B cell (primary cell): ENCODE measurements at places on chromosomes 2 and 18.

GRCh38 chr2:167820488-167820887, 426.9 kb downstream of the STK39 start:
- no peaks in the 10 kb centered on the region for H3K27me3 ChIP-seq
- H3K4me1 ChIP-seq: no peaks in the 10 kb centered on the region
- DNase-seq: no peak
- no peak overlapping the region for H3K27ac ChIP-seq
- no peak overlapping the region for H3K4me3 ChIP-seq
- no peaks in the 10 kb centered on the region for H3K36me3 ChIP-seq

DNA sequence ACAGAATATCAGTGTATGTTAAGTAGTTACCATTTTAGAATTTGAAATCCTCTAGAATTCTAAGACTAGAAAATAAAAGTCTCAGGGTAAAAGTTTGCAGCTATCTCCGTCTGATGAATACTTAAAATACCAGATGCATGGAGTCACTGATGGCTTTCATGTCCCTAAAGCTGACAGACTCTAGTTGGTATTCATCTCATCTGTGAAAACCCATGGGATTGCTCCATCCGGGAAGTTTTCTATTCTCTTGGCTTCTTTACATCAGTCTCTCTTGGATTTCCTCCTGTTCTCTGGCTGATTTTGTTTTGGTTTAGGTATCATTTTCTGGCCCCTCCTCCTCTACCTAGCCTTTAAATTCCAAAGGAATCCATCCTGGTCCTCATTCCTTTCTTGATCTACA, 465.6 kb upstream of the POU3F3 start:
- no peaks in the 10 kb centered on the region for H3K27me3 ChIP-seq
- H3K4me1 ChIP-seq: no peaks in the 10 kb centered on the region
- DNase-seq: no peak
- H3K36me3 ChIP-seq: no peaks in the 10 kb centered on the region

- no peak for DNase-seq
- no peak overlapping the region for H3K4me3 ChIP-seq
- no peaks in the 10 kb centered on the region for H3K27me3 ChIP-seq
- H3K27ac ChIP-seq: no peak overlapping the region
- H3K36me3 ChIP-seq: no peaks in the 10 kb centered on the region
- H3K4me1 ChIP-seq: no peaks in the 10 kb centered on the region
Observed at GRCh38 chr2:124018890-124019289, 6.2 kb upstream of the CNTNAP5 start.

GRCh38 chr2:86703704-86704361, 16.3 kb upstream of the RMND5A start:
- no peak overlapping the region for H3K27ac ChIP-seq
- H3K27me3 ChIP-seq: no peaks in the 10 kb centered on the region
- DNase-seq: no peak
- no peak overlapping the region for H3K4me3 ChIP-seq

GRCh38 chr2:240140920-240141319, 462 bp upstream of the OTOS start:
- no peaks in the 10 kb centered on the region for H3K27me3 ChIP-seq
- H3K4me1 ChIP-seq: peaks cover 15% of the 10 kb centered on the region
- no peak for DNase-seq
- no peaks in the 10 kb centered on the region for H3K36me3 ChIP-seq
- no peak overlapping the region for H3K4me3 ChIP-seq

- H3K27me3 ChIP-seq: no peaks in the 10 kb centered on the region
- H3K27ac ChIP-seq: no peak overlapping the region
- no peak for DNase-seq
- H3K36me3 ChIP-seq: no peaks in the 10 kb centered on the region
Observed at GRCh38 chr18:34542625-34543024, 167.5 kb upstream of the DTNA start.

GRCh38 chr18:35088921-35089320, 47.7 kb downstream of the MAPRE2 start:
- no peak overlapping the region for H3K27ac ChIP-seq
- DNase-seq: no peak
- no peaks in the 10 kb centered on the region for H3K27me3 ChIP-seq
- no peaks in the 10 kb centered on the region for H3K4me1 ChIP-seq
- H3K4me3 ChIP-seq: no peak overlapping the region

- H3K36me3 ChIP-seq: no peaks in the 10 kb centered on the region
- H3K4me3 ChIP-seq: no peak overlapping the region
- no peak for DNase-seq
- no peaks in the 10 kb centered on the region for H3K4me1 ChIP-seq
- no peak overlapping the region for H3K27ac ChIP-seq
Observed at GRCh38 chr18:67876871-67877270, 360.4 kb upstream of the DSEL start.

DNA sequence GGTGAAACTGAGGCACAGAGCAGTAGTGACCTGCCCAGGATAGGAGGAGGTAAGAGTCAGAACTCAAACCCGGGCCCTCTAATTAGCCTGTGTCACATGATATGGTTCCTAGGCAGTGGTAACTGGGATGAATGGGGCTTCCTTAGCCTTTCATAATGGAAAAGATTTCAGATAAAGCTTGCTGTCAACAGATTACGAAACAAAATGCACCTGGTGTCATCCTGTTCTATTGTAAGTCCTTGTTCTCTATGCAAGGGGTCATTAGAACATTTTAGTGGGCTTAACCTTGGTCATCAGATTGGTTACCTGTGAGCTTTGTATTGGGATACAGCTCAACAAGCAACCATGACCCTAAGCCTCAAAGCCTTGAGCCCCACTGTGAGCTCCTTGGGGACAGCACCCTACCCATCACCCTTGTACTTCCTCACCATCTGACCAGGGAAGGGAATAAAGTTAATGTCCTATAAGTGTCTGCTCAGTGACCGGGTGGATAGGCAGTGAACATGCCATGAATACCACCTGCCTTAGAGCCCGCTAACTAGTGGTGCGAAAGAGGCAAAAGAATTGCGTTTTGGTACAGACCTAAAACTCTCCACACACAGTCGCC, 70.3 kb upstream of the RMDN2 start:
- DNase-seq: no peak
- no peaks in the 10 kb centered on the region for H3K27me3 ChIP-seq

GRCh38 chr2:217751192-217751591, 251.6 kb downstream of the TNS1 start:
- H3K4me1 ChIP-seq: no peaks in the 10 kb centered on the region
- H3K27ac ChIP-seq: no peak overlapping the region
- DNase-seq: no peak
- H3K36me3 ChIP-seq: no peaks in the 10 kb centered on the region

GRCh38 chr2:176293334-176293733, 24.1 kb downstream of the MTX2 start:
- H3K36me3 ChIP-seq: no peaks in the 10 kb centered on the region
- peaks cover 7% of the 10 kb centered on the region for H3K4me1 ChIP-seq
- H3K27me3 ChIP-seq: no peaks in the 10 kb centered on the region
- DNase-seq: no peak

- no peaks in the 10 kb centered on the region for H3K4me1 ChIP-seq
- no peak overlapping the region for H3K4me3 ChIP-seq
- no peaks in the 10 kb centered on the region for H3K36me3 ChIP-seq
- no peaks in the 10 kb centered on the region for H3K27me3 ChIP-seq
Observed at GRCh38 chr18:43620936-43621335, 343.6 kb upstream of the SYT4 start.

DNA sequence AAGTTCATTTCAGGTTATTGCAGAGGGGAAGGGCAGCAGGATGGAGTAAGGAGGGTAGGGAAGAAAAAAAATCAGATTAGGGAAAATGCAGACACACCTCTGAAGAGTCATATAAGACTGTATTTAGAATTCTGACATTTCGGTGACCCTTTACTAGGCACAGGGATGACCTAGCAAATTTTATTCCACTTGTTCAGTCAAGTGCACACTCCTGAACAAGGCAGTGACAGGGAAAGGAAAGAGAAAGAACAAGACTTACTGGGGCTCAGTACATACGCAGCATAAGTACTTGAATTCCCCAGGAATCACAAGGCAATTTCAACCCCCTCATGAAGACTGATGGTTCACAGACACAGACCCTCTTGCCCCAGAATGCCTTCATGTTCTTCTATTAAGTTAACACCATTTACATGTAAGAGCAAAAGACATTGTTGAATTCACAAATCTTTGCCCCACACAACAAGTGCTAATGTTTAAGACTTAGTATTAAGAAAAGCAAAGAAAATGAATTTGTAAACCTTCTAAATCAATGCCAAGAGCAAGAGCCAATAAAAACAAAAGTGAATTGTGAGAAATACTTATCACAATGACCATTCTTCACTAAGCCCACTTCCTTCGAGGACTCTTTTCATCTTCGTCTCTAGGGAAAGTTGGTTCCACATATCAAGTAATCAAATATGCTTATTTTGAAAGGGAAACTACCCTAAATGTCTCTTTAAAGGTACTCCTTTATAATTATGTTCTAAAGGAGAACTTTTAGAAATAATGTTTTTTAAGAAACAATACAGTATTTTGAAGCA, 47.0 kb downstream of the COBLL1 start:
- no peak for DNase-seq
- H3K27me3 ChIP-seq: no peaks in the 10 kb centered on the region
- peaks cover 1% of the 10 kb centered on the region for H3K36me3 ChIP-seq
- no peak overlapping the region for H3K4me3 ChIP-seq
- H3K27ac ChIP-seq: no peak overlapping the region

- no peak for DNase-seq
- H3K4me3 ChIP-seq: no peak overlapping the region
- peaks cover 7% of the 10 kb centered on the region for H3K4me1 ChIP-seq
- peaks cover 35% of the 10 kb centered on the region for H3K36me3 ChIP-seq
- H3K27me3 ChIP-seq: no peaks in the 10 kb centered on the region
- no peak overlapping the region for H3K27ac ChIP-seq
Observed at GRCh38 chr2:171436307-171436706, 2.3 kb downstream of the DCAF17 start.

GRCh38 chr2:16283071-16283850, 342.9 kb downstream of the MYCN start:
- no peak overlapping the region for H3K4me3 ChIP-seq
- no peaks in the 10 kb centered on the region for H3K4me1 ChIP-seq
- H3K27me3 ChIP-seq: peaks cover 3% of the 10 kb centered on the region
- no peak overlapping the region for H3K27ac ChIP-seq

- no peaks in the 10 kb centered on the region for H3K27me3 ChIP-seq
- no peak overlapping the region for H3K4me3 ChIP-seq
- H3K27ac ChIP-seq: no peak overlapping the region
- no peak for DNase-seq
- peaks cover 9% of the 10 kb centered on the region for H3K4me1 ChIP-seq
Observed at GRCh38 chr18:2884706-2885285, 38.0 kb downstream of the EMILIN2 start.

GRCh38 chr2:136331226-136331625, 213.3 kb upstream of the CXCR4 start:
- no peaks in the 10 kb centered on the region for H3K27me3 ChIP-seq
- no peak overlapping the region for H3K27ac ChIP-seq
- peaks cover 7% of the 10 kb centered on the region for H3K4me1 ChIP-seq
- no peak for DNase-seq
- H3K4me3 ChIP-seq: no peak overlapping the region

DNA sequence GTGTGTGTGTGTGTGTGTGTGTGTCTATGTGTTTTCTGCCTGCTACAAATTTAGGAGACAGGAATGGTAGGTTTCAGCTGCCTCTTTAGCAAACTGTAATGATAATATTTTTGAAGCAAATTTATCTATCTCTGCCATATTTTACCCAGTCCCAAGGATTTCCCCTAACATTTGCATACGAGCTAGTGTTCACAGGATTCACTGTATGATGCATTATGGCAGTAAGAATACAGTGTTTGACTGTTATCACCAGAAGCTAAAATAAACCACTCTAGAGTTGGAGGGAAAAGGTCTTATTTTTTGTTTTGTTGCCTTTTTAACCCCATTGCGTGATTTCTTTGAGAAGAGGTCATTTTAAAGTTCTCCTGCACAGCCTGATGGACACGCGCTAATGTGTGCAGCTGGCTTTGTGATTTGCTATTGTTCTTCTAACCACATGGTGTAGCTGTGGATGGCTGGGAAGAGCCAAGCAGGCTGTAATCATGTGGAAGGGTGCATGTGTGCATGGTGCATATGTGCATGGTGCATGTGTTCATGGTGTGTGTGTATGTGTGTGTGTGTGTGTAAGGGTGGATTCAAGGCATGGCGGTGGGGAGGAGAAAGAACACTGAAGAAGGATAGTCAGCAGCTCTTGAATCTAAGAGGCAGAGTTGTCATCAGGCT, 62.4 kb downstream of the PLB1 start:
- no peaks in the 10 kb centered on the region for H3K27me3 ChIP-seq
- no peak for DNase-seq
- no peaks in the 10 kb centered on the region for H3K36me3 ChIP-seq

DNA sequence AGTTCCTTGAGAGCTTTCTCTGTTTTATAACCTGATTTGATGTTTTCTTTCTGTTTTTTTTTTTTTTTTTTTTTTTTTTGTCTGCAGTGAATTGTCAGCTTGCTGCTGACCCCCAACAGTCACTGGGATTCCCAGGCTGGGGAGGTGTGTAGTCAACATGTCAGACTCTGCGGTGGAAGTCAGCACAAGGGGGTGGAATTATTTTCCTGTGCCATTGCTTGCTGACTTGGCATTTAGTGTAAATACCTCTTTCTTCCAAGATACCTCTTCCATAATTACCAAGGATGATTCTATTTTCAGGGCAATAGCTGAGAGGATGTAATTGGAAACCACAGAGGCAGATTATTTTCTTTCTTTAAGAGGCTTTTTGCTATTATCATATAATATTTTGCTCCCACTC, 266.3 kb downstream of the CCDC85A start:
- DNase-seq: no peak
- H3K4me3 ChIP-seq: no peak overlapping the region
- no peaks in the 10 kb centered on the region for H3K27me3 ChIP-seq
- no peak overlapping the region for H3K27ac ChIP-seq
- no peaks in the 10 kb centered on the region for H3K4me1 ChIP-seq

GRCh38 chr18:12236934-12237832, 17.0 kb upstream of the CIDEA start:
- DNase-seq: peak; percentile 70
- H3K36me3 ChIP-seq: no peaks in the 10 kb centered on the region
- peaks cover 3% of the 10 kb centered on the region for H3K4me1 ChIP-seq

GRCh38 chr18:74692367-74693013, 94.8 kb downstream of the ZNF407 start:
- H3K27ac ChIP-seq: no peak overlapping the region
- H3K4me3 ChIP-seq: no peak overlapping the region
- no peaks in the 10 kb centered on the region for H3K4me1 ChIP-seq
- no peak for DNase-seq

DNA sequence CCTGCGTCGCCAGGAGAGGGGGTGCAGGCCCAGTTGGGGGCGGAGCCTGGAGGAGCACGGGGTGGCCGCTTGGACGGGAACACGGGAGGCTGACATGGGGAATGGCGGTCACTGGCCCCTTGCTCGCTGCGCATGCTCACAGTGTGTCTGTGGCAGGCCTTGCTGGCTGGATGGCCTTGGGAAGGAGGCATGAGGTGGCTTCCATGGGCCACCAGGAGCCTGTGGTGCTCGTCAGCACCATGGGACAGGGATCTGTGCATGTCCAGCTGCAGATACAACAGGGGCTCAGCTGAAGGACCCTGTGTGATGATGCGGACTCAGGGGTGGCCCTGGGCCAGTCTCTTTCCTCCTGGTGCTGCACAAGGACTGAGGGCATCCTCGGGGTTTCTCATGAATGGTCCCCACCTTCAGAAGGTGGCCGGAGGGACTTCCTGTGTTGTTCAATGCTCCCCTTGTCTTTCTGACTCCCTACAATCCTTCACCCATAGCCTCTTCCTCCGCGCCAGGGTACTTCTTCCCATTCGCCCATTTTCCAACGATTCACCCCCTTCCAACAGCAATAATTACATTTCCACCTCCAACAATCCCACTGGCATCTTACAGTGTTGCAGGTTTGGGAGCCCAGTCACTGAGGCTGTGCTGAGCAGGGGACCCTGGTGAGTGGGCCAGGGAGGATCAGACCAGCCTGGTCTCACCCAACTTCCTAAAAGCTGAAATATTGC, 3.4 kb upstream of the SP140L start:
- no peak for DNase-seq
- H3K4me3 ChIP-seq: no peak overlapping the region
- no peak overlapping the region for H3K27ac ChIP-seq
